ENCODE measurements at places on chromosomes 5 and 9. TPM values are rescaled to one million over a fixed set of nuclear protein-coding genes. Genes with fewer than 3 reads are reported as not detected.

The DRD1 gene
- total RNA-seq, result 0.15 TPM

The EGR1 gene
- total RNA-seq, result 29.1 TPM

The ACSL6 gene
- total RNA-seq, result 1.6 TPM

The HOMER1 gene
- total RNA-seq, result 25.6 TPM

The TRIM7 gene
- 5.9 TPM for total RNA-seq

The POMT1 gene
- total RNA-seq, result 20.7 TPM

The LCN15 gene
- total RNA-seq, result 0.41 TPM

The PTAR1 gene
- total RNA-seq, result 31.1 TPM

The ZNF883 gene
- total RNA-seq, result 2.8 TPM

The SLCO4C1 gene
- total RNA-seq, result 0.24 TPM

The FAM153A gene
- total RNA-seq, result 5.2 TPM

The DMRT2 gene
- not detected for total RNA-seq

The RBM22 gene
- 27.2 TPM for total RNA-seq

The PARP8 gene
- total RNA-seq, result 11.2 TPM

The C7 gene
- total RNA-seq, result 429 TPM

The LVRN gene
- 0.65 TPM for total RNA-seq

The PCDHGA7 gene
- total RNA-seq, result 3.2 TPM

The PROB1 gene
- 27.9 TPM for total RNA-seq

The RASGRF2 gene
- total RNA-seq, result 9.6 TPM

The TMEM161B gene
- 12.6 TPM for total RNA-seq

The FAXDC2 gene
- 10.1 TPM for total RNA-seq

The FAM120A gene
- total RNA-seq, result 79.6 TPM

The HMHB1 gene
- not detected for total RNA-seq

The PLCXD3 gene
- total RNA-seq, result 25.2 TPM

The NEUROG1 gene
- not detected for total RNA-seq

The TTC23L gene
- not detected for total RNA-seq

The MCIDAS gene
- not detected for total RNA-seq

The GHR gene
- 22.4 TPM for total RNA-seq

The SIMC1 gene
- 6.8 TPM for total RNA-seq

The WDR38 gene
- not detected for total RNA-seq

The ARL14EPL gene
- not detected for total RNA-seq

The PFN3 gene
- total RNA-seq, result not detected

The CCL27 gene
- not detected for total RNA-seq

The CDK7 gene
- total RNA-seq, result 14.4 TPM

The TLX3 gene
- total RNA-seq, result not detected
